Inflammatory macrophage treated with lipopolysaccharide for 1 hour (primary cell): ENCODE measurements at places on chromosomes 2 and 18.
A peak's percentile ranks its signal among the peaks of the same experiment; 100 is the strongest.

DNA sequence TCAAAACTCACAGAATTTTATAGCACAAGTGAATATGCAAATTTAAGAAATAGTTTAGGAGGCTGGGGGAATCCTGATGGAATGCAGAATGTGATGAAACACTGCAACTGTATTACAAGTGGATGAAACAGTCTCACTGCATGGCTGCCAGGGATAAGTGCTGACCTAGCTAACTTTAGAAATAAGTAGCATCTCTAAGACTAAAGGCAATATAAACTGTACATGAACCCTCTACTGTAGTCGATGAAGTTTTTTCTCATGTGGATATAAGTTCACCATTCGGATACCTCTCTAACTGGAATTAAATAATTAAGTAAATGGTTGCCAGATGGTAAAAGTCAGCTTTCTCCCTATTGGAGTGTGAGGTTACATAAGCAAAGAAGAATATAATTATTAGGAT, 777.8 kb upstream of the RAB6C start:
- no peak for DNase-seq

DNA sequence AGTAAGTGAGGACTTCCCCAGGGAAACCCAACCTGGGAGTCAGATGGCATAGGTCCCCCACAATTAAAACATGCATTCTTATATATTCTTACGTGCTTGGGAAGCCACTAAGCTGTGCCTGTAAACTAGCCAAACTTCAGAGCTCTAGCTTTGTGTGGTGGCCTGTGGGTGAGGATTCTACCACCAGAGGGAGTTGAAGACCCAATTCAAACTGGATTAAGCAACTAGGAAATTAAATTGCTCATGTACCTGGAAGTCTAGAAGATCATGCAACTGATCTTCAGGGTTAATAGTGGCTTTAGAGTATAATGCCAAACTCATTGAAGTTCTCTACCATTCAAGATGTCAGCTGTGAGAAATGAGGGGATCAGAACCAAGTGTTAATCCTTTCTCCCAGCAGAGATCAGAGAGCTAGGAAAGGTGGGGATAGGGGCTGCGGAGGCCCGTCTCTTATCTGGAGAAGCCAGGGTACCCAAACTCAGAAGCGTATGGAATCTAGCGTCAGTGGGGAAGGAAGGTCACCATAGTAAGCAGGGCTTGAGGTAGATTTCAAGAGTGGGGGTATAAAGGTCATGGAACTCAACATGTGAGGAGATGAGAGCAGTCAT, 53.2 kb upstream of the CCDC85A start:
- no peak for DNase-seq

GRCh38 chr2:98088261-98088660, 1.3 kb downstream of the VWA3B start:
- peak; percentile 86 for DNase-seq

DNA sequence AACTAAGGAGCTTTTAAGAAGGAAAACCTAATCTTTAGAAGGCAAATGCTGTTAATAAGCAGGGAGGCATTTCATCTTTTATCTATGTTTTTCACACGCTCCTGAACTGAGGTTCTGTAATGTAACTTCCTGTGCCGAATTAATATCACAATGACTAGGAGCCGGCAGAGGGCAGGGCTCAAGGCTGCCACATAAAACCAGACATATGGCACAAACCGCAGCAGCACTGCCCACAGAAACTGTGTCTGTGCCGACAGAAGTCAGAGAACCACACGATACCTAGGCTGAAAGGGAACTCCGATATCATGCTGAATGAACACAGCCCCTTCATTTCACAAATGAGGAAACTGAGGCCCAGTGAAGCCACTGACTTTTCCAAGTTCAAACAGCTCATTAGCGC, 112.1 kb downstream of the EIPR1 start:
- DNase-seq = no peak

- DNase-seq = no peak
Measured at GRCh38 chr2:172978063-172978383, 97.6 kb upstream of the MAP3K20 start.

GRCh38 chr2:54614819-54615218, 108.6 kb upstream of the EML6 start:
- DNase-seq = no peak

DNA sequence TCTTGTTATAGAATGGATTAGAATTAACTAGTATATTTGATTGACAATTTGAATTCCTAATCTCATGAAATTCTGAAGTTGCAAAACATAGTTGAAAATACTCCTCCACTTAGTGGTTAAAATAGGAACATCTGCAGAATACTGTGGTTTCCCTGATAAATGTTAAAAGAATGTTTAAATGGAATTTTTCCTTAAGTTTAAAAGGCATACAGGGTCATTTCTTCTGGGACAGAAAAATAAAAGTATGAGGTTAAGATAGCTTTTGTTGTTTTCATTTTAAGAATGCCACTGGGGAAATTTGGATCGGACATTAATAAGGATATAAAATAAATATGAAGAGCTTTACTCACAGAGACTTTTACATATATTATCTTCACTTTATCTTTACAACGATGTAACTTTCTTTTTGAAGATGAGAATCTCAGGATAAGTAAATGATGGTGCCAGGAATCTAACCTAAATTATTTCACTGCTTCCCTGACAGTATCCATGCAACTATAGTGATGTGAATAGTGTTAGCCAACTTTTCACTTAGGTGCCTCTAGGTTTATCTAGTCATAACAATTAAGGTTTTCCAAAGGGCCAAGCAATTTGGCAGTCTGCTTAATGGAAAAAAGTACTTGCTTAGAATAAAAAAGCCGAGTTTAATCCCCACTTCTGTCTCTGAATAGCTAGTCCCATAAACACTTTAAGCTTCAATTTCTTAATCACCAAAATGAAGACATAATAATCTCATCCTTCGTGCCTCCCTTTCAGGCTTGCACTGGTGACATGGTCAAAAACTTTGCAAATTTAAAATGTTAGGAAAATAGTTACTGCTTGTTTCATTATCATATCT, 151.8 kb upstream of the STK17B start:
- DNase-seq = no peak

DNA sequence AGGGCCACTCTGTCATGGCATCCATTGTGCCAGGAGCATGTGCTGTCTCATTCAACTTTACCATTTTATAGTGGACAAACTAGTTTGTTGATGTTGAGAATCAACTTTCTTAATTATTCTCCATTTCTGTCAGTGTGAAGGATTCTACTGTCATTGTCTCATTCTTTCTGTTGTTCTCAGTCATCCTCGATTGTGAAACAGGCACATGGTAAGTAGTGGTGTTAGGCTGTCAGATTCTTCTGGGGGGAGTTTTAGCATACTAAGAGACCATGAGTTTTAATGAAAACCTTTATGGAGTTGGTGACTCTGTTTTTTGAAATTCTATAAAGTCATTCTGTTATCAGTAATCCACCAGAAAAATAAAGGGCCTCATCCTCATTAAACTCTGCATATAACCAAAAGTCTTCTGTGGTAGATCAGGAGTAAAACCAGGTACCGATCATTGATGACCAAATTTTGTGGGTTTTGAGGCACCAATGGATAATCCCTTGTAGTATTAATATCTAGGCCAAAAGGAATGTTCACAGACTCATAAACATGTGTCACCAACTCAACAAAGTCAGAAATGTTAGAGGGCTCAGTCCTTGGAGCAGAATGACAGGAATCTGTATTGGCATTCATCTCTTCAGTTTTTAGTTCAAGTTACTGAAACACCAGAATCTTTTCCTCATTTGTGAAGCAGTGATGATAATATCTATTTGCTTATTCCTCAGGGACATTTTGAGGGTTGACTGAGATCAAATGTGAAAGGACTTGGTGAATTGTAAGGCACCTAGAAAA, 73.2 kb downstream of the CERS6 start:
- peak; percentile 12 for DNase-seq

DNA sequence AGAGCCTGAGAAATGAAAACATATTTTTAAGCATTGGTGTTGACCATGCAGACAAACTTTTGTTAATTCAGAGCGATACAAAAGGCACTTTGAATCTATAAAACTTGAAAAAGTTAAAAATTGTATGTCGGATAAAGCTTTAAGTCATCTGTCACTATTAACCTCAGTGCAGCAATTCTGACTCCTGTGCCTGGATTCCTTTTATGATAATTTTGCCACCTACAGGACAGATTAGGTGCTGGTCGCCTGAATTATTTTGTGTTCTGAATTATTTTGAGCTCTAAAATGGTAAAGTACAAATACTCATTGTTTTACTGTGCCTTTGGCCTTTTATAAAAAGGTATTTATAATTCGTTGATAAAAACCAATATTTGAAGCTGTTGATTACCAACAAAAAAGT, 19.4 kb upstream of the RNF138 start:
- peak; percentile 35 for DNase-seq

DNA sequence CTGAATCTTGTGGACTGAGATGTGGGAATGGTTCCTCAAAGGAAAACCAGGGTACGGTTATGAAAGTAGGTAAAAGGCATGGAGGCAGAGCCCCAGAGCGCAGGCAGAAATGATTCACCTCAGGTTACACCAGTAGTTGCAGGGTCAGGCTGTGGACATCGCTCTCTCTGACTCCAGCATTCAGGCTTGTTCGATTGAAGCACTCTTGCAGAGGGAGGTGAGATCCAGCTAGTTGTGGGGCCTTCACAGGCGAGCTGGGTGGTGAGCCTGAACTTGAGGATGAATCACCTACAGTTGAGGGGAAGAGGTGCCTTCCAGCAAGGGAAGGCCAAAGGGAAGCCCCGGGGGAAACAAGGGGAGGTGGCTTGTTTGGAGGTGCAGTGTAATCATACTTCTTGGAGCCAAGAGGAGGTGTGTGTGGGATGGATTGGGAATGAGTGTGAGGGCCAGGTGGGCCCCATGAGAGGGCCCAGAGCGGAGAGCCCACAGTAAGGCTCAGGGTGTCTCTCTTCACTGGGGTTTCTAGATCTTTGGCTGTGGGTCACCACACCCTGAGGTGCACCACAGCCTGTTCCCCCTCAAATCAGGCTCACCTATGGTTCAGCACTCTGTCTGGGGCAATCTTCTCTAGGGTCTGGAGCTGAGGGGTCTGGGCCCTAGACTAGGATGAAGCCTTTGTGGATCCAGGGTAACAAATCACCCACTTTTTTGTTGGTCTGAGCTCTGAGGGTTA, 48.5 kb upstream of the MCFD2 start:
- DNase-seq = peak; percentile 56

DNA sequence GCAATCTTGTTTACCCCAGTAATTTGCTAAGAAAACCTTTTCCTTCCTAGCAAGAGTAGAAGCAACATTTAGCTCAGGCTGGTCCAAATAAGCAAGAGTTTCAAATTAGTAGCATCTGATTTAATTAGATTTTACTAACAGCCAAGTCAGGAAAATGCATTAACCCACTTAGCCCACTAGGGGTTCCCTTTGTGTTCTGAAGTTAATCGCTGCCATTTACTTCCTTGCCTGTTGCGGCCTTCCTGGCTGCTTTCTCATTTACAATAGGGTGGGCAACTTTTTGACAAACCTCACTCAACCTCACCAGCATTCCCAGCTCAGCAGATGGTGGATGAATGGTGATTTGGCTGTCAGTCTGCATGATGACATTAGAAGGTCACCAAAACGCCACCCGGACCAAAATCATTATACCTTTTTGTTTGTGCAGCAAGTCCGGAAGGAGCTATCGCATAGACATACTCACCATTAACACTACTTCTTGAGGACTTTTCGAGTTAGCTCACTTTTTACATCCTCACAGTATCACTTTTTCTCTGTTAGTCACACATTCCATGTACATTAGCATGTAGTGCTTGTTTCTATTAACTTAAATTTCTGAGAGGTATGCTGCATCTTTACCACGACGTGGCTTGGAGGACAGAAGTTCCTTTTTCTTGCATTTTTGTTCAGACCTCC, 101.5 kb upstream of the SETBP1 start:
- peak; percentile 13 for DNase-seq

GRCh38 chr18:35993013-35993412, 20.5 kb downstream of the RMP24 start:
- no peak for DNase-seq

- DNase-seq = no peak
Measured at GRCh38 chr2:239884051-239884405, 141.1 kb downstream of the NDUFA10 start.

GRCh38 chr18:74331404-74331803, 15.8 kb downstream of the C18orf63 start:
- DNase-seq = no peak
